Stimulated activated CD8-positive, alpha-beta memory T cell treated with anti-CD3 and anti-CD28 coated beads, Interleukin-7, amount 100 ng/mL, for 1 hour (primary cell): ENCODE measurements at places on chromosomes 4 and X.

DNA sequence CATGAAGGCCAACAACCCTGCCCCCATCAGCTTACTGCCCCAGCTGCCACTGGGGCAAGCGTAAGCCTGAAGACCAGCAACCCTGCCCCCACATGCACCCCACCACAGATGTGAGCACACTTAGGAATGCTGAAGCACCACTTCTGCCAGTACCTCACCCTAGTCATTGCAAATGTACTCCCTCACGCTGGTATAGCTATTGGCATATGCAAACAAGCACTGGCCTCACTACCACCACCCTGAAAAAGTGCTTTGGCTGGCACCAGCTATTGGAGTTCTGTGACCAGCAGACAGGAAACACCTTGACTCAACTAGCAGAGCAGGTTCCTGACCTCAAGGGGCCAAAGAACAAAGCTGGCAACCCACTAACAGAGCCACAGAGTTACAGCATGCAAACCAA, 534.4 kb upstream of the POU3F4 start:
- no peak for DNase-seq

GRCh38 chrX:132171478-132171877, 43.7 kb upstream of the FRMD7 start:
- no peak for DNase-seq

DNA sequence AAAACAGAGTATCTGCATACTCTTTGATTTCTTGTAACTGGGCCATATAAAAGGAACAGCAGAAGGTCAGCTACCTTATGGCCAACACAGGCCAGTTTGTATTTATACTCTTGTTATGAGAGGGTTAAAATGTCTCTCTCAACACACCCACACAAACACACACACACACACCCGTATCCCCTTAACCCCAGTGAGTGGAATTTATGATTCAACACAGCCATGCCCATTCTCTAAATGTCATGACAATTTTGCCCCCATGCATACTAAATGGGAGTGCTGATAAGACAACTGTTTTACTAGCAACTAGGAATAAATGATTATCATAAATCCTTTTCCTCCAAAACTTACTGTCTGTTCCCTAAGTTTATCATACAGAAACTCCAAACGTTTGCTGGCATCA, 22.1 kb upstream of the SCD5 start:
- DNase-seq: no peak

DNA sequence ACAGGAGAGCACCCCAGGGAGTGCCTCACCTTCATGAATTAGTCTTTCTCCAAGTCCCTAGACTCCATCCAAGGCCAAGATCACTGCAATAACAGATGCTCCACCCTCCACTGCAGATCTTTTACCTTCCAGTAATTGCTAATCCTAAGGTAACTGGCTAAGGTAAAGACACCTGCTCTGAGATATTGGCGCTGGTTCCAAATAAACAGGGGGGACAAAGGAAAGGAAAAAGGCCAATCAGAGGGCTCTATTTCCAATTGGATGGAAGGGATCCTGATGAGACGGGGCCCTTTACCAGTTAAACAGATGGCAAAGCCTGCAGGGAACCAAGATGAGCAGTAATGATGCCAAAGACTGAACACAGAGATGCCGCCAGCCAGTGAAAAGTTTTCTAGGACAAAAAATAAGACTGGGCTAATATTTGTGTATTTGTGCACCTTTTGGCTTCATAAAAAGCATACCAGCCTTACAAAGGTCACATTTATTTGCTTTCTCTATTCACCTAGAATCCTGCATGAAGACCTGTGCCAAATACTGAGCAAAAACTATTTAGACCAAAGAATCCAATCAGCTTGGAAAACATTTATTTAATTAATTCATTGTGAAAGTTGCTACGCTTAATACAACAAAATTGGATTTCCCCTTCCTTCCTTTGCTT, 148.5 kb downstream of the PPP3CA start:
- DNase-seq: no peak

GRCh38 chrX:132025041-132025440, 1.9 kb downstream of the STK26 start:
- DNase-seq: no peak

- no peak for DNase-seq
Observed at GRCh38 chr4:37517326-37517725, 168.8 kb downstream of the RELL1 start.

- DNase-seq: no peak
Observed at GRCh38 chrX:131564553-131565229, 20.8 kb downstream of the OR13H1 start.

DNA sequence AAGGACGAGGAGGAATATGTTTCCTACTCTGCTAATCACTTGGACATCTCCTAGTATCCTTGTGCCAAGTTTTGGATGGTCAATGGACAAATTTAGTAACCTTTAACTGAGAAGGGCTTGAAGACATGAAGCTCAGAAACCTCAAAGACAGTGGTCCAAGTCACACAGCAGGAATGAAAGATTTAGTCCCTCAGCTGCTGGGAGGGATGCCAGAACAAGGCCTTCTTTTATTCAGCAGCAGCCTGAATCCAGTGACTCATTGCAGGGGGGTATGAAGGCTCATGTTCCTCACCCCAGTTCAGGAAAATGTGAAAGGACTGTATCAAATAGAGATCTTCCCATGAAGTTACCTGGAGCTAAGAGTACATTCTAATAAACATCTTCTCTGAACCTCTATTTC, 214.9 kb upstream of the UGT8 start:
- DNase-seq: no peak

DNA sequence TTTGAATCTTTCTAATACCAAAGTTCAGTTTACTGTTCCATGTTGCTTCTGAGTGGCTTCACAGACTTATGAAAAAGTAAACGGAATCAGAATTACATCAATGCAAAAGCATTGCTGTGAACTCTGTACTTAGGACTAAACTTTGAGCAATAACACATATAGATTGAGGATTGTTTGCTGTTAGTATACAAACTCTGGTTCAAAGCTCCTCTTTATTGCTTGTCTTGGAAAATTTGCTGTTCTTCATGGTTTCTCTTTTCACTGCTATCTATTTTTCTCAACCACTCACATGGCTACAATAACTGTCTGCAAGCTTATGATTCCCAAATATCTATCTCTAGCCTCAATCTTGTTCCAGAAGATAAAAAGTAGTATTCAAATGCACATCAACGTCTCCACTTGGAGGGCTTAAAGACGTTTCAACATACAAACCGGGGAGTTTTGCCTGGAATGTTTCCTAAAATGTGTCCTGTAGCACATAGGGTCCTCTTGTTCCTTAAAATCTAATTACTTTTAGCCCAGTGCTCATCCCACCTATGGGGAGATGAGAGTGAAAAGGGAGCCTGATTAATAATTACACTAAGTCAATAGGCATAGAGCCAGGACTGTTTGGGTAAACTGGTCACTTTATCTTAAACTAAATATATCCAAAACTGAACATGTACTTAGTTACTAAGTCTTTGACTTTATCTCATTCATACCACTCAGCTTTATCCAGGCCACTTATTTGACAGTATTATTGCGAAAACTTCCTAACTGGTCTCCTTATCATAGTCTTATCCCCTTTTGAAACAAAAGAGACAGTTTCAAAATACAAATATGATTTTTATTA, 3.6 kb upstream of the AFP start:
- no peak for DNase-seq

DNA sequence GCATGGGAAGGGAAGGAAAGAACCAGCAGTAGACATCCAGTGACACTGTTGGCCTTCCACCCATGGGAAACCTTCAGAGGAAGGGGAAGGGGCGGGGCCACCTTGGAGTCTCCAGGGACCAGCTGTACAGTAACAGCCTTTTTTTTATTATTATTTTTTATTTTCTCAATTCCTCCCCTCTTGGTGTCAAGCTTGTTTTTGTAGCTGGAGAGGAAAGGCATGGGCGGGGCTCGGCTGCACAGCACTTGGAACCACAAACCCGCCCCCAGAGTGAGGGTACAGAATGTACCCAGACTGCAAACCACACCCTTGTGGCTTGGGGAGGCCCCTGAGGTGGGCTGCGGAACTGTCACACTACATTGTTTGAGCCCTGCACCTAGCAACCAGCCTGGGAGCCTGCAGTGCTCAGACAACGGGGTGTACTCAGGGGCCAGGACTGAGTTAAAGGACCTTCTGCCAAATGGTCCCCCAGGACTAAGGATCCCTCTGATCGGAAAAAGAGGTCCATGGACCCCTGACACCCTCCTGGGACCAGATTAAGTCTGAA, 45.7 kb downstream of the PRPS1 start:
- DNase-seq: peak; percentile 76

GRCh38 chrX:105515561-105515960, 295.1 kb upstream of the TEX13A start:
- no peak for DNase-seq

- no peak for DNase-seq
Observed at GRCh38 chrX:22134681-22135080, 102.6 kb downstream of the PHEX start.

DNA sequence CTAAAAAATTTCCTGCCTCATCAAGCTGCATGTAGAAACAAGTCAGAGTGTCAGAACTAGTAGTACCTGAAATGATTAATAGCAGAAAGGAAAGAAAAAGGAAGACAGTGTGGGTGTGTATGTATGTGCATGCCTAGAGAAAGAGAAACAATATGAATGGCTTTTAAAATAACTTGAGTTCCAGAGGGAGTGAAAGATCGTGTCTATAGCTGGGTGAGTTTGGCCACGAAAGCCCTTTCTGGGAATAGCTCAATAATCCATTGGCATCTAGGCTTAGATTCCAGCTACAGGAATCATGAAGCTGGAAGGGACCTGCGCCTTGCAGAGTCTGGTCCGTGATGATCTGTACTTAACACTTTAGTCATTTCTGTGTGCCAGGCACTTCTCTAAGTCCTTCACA, 195.6 kb downstream of the RAPGEF2 start:
- DNase-seq: no peak

DNA sequence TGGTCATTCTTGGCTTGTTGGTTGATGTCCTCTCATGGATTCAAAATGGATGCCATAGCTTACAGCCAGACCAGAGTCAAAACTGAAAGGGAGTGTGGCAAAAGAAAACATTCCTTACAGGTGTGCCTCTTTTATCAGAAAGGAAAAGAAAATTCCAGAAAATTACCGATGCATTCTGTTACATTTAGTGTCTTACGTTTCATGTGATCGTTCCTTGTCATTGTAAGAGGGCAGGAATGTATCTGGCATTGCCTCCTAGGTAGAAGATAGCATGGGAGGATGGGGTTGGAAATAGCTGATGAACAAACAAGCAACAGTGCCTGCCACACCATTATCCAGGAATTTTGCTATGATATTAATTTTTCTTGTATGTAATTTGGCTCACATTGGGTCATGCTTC, 13.1 kb downstream of the GRXCR1 start:
- no peak for DNase-seq

DNA sequence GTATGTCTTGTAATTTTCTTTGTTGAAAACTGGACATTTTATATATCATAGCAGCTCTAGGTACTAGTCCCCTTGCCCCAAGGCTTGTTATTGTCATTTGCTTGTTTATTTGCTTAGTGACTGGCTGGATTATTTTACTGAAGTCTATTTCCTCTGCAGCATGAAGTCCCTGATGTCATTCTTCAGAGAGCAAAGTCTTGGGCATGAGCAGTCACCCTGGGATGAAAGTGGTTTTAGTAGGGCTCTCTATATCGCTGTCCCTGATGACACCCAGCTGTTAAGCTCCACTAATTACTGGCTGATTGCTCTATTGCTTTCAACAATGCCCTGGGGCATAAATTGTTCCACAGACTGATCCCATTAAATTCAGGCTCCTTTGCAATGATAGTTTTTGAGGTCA, 113.5 kb upstream of the USP9X start:
- no peak for DNase-seq

DNA sequence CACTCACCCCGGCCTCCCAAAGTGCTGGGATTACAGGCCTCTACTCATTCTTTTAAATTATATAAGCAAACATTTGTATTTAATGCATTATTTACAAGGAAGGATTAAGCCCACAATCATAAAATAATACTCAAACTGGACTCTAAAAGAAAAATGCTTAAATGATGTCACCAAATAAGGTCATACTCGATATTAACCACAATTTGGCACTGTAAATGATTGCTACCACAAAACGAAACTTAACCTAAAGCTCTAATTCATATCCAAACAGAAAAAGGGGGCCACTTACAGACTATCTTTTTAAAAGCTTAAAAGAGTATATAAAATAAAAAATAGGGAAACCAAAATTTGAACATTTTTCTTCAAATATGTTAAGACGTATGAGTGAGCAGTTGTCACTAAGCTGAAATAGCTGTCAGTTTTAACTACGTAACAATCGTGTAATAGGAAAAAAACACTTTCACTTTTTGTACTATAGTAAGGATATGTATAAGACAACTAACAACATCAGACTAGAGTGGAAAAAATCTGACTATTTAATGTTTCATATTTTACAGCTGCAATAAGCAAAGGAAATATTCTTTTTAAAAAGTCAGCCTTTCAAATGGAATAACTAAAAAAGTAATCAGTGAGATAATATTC, 108.2 kb upstream of the GPR34 start:
- no peak for DNase-seq

DNA sequence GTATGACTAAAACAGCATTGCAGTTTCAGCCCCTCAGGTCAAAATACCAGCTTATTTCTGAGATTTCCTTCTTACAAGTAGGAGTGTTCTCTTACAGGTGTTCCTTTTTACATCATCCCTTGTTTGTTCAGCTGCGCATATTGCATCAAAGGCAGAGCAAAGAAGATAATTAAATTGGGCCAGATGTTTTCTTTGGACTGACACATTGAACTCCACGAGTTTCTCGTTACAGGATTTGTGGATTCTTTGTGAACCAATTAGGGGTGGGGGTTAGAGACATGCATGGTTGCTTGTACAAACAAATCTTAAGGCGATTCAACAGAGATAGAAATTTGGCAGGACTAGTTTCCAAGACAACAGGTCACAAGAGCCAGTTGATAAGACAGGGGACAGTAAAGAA, 95.7 kb downstream of the SPANXN4 start:
- no peak for DNase-seq

DNA sequence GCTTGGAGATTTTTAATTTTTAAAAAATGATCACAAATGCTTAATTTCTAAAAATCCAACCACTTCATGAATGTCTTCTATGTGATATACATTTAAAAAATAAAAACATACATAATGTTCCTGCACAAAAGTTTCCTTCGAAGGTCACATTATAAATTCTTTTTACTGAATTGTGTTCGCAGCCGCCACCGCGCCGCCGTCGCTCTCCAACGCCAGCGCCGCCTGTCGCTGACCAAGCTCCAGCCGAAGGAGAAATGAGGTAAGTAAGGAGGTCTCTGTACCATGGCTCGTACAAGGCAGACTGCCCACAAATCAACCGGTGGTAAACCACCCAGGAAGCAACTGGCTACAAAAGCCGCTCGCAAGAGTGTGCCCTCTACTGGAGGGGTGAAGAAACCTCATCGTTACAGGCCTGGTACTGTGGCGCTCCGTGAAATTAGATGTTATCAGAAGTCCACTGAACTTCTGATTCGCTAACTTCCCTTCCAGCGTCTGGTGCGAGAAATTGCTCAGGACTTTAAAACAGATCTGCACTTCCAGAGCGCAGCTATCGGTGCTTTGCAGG, 48.8 kb upstream of the NEUROG2 start:
- no peak for DNase-seq

- DNase-seq: no peak
Observed at GRCh38 chr4:55865228-55865806, 11.9 kb downstream of the EXOC1 start.
